Jurkat, Clone E6-1 (cell line): ENCODE measurements at places on chromosomes 3 and 15.
A peak's percentile ranks its signal among the peaks of the same experiment; 100 is the strongest.

DNA sequence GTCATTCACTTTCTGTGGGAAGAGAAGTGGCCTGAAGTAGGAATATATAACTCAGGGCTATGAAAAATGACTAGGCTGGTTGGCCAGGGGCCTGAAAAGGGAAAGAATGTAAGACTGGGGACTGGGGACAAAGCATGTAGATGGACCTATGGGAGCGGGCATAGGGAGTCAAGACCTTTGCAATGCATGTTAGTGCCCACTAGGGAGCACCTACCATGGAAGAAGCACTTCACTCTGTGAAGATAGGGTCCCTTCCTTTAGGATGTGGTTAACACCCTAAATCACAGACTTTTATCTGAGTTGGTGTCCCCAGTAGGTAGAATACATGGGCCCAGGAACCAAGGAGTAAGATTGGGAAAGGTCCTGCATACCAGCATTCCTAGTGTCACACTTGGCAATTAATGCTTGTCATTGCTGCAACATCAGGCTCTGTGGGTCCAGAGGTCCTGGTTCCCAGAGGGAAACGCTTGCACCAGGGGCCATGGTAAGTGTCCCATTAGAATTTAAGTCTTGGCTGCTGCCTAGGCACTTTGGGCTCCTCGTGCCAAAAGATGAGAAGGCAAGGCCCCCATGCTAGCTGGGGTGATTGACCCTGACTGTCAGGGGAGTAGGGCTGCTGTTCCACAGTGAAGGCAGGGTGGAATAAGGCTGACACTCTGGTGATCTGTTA is 79.6 kb downstream of the CRYGS start:
- peak; percentile 38 for DNase-seq

DNA sequence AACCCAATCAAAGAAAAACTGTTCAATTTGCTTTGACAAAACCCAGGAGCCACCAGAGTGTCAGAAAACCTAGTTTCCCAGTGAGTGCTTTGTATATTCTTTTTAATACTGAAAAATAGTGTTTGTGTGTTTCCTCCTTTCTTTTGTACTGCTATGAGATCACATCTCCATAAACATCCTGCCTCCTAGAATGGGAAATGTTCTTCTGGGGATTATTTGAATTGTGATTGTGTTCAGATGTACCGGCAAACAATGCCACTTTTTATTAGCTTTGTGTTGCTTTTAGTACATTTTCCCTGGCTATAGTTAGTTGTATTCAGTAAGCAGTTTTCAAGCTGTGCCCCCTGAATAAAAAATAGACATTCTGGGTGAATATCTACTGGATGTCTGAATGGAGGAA is 148.0 kb upstream of the NR2E3 start:
- no peak for DNase-seq

GRCh38 chr15:70078578-70079417 is 18.9 kb downstream of the TLE3 start:
- DNase-seq = no peak

DNA sequence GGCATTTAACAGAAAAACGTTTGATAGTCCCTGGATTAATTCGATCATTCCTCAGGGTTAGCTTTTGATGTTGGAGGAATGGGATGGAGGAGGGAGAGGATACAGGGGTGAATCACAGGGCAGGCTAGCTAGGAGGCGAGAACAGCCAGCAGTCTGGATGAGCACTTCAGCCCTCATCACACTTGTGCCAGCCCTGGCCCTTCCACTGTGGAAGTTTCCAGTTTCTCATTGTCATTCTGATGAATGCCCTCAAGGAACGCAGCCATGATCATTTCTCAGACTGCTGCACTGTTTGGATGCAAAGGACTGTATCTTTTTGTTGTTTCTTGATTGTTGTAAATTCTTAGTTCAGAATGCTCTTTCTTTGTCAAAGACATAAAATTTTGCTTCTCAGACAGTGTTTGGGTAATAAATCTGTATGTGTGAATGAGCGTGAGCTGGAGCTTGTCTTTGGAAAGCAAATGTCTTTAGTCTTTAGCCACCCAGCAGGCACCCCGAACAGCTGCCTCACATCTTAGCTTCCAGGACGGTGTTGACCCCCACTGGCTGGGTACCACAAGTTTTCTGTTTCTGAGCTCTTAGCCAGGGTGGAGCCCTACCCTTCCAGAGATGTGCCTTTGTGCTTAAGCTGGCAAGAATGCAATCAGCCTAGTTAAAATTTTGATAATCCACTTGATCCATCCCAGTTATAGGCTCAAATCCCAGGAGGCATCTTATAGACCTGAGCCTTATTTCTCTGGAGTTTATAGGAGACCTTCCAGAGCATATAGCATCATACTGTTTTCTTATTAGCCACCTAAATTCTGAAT is 121.1 kb downstream of the PDCD6IP start:
- DNase-seq = no peak

GRCh38 chr3:126451511-126451910 is 24.2 kb downstream of the ZXDC start:
- no peak for DNase-seq

DNA sequence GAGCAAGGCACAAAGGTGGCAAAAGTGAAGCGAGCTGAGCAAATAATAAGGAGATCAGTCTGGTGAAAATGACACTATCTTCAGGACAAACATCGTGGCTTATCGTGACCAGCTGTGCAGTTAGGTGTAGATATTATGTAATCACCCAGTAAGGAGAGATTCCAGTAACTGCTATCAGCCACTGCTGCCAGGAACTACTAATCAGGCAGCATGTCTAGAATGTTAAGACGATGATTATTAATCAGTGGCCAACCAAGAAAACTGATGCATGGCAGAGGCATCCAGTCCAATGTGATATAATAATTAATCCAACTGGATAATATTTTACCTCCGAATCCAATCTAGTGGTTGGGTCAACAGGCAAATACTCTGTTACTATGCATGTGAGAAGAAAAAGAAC is 252.7 kb upstream of the ZPLD1 start:
- DNase-seq = no peak

DNA sequence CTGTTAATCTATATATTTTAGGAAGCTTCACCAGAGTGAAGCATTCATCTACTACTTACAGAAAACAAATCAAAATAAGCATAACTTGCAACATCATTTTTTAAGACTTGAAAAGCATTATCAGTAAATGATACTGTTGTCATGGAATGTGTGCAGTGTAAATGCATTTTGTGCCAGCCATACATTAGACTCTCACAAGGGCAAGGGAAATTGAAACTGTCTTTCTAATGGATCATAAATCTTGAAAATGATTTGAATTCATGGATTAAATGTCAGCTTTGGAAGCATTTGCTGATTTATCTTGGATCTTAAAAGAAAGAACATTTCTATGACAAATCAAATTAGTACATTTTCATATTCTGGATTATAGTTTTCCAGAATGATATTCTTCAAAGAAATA is 338.3 kb upstream of the SGO1 start:
- no peak for DNase-seq

GRCh38 chr3:123096126-123096525 is 29.3 kb downstream of the PDIA5 start:
- DNase-seq = no peak

DNA sequence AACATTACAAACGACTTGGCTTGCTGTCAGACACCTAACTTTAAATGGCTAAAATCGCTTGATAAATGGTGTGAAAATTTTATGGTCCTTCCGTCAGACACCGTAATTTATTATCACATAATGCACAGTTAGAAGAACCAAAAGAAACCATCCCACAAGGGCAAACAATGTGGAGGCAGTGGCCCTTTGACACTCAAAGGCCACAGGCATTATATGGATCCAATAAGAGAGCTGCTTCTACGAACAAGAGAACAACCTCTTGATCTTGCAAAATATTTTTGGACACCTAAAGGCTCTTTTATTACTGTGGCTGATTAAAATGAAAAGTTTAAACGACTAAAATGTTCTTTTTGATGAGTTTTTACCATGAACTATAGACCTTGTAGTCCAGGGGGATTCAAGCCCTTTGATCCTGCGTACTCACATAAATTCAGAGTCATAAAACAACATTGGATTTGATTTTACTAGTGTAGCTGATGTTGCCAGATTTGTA is 202.8 kb downstream of the FMN1 start:
- DNase-seq = no peak

DNA sequence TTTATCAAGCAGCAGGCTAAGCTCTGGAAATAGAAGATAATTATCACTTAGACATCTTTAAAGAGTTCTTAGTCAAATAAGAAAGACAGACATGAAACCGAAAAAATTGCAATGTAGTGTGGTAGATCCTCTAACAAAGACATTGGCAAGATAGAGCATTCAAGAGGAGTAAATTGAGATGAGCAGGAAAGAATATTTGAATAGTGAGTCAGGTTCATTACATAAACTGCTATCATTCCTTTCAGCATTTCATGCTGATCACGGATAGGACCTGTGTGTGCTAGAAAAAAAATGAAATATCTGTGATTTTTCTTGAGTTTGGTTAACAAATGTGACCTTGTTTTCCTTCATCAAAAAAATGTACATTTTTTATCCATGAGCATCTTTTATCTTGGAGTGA is 460.9 kb downstream of the OTOL1 start:
- no peak for DNase-seq

DNA sequence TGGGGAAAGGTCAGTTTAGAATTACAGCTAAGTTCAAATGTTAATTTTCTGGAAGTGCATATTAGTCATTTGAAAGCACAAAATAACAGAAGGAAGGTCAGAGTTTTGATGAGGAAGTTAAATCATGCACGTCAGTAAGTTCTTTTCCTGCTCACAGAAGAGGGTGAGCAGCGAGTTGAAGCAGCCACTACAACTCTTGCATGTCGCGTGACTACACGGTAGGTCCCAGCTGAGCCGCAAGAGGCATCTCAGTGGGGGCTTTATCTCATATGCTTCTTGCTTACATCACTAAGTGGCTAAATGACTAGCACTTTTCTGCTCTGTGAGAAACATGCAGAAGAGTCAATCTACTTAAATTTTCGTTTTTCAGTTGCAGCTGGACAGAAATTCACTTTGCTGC is 21.3 kb upstream of the SEC62 start:
- no peak for DNase-seq

- peak; percentile 12 for DNase-seq
These were observed 817.0 kb downstream of the TUSC7 start for GRCh38 chr3:117526470-117527079.

DNA sequence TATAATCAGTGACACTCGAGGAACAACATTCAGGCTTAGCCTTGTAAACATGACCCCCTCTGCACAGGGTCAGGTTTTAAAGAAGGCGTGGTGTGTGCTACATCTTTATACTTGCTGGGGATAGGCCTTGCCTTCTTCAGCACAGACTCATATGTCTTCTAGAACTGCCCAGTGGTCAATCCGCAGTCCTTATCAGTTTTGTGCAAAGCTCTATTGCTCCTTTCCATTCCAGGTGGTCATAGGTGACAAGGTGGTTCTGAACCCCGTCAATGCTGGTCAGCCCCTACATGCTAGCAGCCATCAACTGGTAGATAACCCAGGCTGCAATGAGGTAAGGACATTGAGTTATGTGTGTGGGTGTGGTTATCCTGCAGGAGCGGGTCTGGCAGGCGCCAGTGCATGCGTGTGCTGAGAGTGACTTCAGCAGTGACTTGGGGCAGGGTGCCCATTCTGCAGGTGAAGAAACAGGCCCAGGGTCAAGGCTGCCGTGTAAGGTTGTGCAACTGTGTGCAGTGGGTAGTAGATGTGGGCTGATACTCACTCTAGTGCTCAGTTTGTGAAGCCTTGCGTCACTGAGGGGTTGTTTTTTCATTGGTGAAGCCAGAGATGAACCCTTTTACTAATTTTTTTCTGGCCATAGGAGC is 150.9 kb downstream of the ITPR1 start:
- DNase-seq = no peak

GRCh38 chr3:49386056-49386756 is 25.6 kb downstream of the RHOA start:
- no peak for DNase-seq

DNA sequence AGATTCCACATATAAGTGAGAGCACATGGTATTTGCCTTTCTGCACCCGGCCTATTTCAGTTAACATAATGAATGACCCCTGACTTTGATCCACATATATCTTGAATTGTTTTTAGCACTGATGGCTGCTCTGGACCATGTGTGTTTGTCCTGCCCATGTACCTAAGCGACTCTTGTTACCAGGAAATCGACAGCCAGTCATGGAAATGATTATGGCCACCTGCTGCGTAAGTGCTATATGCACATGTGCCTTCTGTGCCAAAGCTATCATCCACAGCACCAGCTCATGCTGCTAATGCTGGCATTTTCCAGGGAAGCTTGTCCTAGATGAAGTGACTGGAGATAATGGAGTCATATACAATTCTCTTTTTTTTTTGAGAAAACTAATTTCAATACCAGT is 103.7 kb downstream of the PEX5L start:
- DNase-seq = no peak
